ENCODE measurements at places on chromosomes 7 and 10.
A peak's percentile ranks its signal among the peaks of the same experiment; 100 is the strongest.

GRCh38 chr10:116109481-116109880 is 163.5 kb downstream of the GFRA1 start:
- DNase-seq: no peak

- no peak for DNase-seq
Measured at GRCh38 chr10:123507298-123507697, 158.9 kb upstream of the GPR26 start.

DNA sequence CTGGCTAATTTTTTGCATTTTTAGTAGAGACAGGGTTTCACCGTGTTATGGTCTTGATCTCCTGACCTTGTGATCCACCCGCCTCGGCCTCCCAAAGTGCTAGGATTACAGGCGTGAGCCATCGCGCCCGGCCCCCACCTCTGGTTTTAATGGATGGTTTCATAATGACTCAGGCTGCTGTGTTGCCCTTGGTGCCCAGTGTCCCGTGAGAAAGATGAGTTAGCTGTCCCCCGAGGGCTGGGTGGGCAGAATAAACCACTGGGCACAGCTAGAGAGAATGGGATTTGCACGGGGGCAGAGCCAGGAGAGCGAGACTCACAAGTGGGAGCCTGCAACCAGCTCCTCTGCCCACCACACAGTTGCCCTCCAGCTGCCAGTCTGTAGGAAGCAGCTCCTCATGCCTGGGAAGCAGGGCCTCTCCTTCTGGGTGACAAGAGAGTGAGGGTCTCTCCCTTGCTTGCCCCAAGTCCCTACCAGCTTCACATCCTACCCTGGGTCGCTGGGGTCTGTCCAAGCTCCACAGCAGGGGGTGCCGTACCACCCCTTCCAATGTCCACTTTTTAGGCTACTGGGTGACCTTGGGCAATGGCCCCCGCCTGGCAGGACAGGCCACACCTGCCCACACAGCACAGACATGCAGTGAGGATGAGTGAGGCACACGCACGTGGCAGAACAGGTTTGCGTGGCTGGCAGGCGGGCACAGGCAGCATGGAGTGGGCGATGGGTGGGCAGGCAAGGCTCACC is 16.1 kb upstream of the NDST2 start:
- no peak for DNase-seq

- DNase-seq: no peak
Measured at GRCh38 chr7:112134039-112134438, 72.2 kb downstream of the DOCK4 start.

DNA sequence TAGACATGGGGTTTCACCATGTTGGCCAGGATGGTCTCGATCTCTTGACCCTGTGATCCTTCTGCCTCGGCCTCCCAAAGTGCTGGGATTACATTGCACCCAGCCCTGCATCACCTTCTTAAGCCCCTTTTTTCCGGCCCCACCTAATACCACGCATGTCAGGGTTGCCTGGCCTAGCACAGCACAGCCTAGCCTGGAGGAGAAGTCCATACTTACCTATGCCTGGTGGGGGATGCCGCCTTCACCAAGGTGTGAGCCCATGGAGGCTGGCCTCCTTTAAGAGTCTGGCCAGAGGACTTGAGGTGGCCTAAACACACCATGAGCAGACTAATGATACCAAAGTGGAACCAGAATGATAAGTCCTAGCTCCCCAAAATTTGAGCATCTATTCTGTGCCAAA is 22.0 kb upstream of the CUX1 start:
- no peak for DNase-seq

- no peak for DNase-seq
Measured at GRCh38 chr7:155298288-155298833, 683 bp downstream of the INSIG1 start.

DNA sequence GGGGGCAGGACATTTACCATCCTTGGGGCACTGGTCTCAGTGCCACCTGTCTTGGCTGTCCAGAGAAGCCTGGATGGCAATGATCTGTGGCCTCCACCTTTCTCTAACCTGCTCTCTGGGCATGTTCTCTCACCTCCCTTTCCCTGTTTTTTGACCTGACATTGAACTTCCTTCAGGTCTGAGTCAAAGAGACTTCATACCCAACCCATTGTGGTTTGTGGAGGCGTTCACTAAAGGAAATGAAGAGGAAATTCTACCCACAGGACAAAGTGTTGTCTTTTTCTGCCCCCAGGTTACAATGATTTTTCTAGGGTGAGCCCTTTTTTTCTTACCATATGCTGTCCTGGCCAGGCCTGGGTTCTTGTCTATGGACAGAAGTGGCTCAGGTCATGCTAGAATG is 76.6 kb downstream of the CYP26A1 start:
- no peak for DNase-seq

DNA sequence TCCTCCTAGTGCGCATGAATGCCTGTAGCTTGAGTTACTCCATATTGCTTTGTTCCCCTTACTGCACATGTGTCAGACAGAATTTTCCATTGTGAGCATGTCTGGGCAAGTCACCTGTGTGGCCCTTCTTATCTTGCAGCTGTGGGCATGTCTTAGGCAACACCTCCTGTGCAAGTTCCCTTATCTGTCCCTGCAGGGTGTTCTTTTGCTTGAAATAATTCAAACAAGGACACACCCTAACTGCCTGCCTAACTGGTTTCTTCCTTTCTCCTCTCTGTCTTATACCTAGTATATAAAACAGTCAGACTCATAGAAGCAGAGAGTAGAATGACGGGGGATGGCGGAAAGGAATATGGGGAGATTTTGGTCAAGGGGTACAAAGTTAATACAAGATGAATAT is 421.1 kb upstream of the SORCS1 start:
- no peak for DNase-seq

DNA sequence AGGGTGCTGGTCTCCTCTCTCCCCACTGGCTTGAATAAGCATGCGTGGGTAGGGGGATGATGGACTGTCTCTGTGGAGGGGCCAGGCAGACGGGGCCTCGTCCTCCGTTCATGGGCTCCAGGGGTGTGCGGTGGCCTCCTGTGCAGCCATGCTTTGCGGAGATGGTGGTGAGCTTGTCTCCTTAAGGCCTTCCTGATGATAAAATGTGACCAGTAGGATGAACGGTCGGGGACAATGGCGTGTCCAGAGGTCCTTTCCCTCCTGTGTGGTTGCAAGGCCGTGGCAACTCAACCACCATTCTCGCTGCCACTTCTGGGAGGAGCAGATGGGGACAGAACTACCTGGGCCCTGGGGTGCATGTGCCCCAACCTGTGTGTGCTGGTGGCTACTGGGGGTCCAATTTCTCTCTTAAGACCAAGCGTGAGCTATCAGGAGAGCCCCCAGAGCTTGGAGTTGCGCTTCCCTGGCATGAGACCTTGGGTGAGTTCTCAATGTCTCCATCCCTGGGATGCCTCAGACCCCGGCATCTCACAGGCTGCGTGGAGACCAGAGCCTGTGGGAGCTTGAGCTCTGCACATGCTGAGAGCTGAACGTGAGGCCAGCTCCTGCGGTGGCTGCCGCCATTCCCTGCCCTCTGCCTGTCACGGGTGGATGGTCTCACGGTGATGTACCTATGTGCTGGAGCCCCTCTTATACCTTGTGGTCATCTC is 112.2 kb downstream of the INPP5A start:
- DNase-seq: no peak

- DNase-seq: no peak
Measured at GRCh38 chr7:40047661-40048060, 86.8 kb downstream of the MPLKIP start.

- DNase-seq: no peak
Measured at GRCh38 chr7:131383417-131384285, 56.0 kb downstream of the MKLN1 start.

GRCh38 chr7:2564970-2565540 is 6.3 kb downstream of the IQCE start:
- DNase-seq: no peak

DNA sequence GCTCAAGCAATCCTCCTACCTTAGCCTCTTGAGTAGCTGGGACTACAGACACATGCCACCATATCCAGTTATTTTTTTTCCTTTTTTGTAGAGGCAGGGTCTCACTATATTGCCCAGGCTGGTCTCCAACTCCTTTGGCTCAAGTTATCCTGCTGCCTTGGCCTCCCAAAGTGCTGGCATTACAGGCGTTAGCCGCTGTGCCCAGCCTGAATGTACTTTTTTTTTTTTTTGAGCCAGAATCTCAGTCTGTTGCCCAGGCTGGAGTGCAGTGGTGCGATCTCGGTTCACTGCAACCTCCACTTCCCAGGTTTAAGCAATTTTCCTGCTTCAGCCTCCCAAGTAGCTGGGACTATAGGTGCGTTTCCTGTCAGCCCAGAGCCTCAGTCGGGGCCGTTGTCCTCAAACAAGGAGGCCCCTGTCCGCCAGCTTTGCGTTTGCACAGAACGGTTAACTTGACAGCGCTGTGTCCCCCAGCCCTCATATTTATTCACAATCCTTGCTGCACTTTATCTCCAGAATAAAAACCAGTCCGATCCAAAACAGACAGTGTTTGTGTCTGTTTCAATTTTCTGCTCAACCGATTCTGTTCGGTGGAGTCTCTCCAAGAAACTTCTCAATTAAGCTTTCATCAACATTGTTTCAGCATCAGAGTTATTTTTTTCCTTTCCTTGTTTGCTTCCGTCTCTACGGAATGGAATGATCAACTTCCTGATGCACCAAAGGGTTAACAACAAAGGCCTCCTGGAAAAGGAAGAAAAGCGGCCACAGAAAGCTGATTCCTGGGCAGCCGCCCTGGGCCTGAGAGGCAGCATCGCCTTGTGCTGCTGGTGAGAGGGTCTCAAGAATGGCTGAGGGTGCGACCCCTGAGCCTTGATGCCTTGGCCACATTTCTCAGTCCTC is 64.5 kb downstream of the PDIA4 start:
- DNase-seq: peak; percentile 68

GRCh38 chr10:114043532-114044246 is at the start of gene ADRB1:
TSS of gene ADRB1 (plus strand) at chr10:114043866. CDS start at chr10:114044133, 267 bp downstream.
- peak; percentile 42 for DNase-seq

- no peak for DNase-seq
Measured at GRCh38 chr7:77242554-77242953, 42.9 kb upstream of the FGL2 start.

- DNase-seq: no peak
Measured at GRCh38 chr10:11643039-11643438, 31.6 kb upstream of the USP6NL start.

- DNase-seq: no peak
Measured at GRCh38 chr7:158362912-158363905, 224.4 kb downstream of the PTPRN2 start.

DNA sequence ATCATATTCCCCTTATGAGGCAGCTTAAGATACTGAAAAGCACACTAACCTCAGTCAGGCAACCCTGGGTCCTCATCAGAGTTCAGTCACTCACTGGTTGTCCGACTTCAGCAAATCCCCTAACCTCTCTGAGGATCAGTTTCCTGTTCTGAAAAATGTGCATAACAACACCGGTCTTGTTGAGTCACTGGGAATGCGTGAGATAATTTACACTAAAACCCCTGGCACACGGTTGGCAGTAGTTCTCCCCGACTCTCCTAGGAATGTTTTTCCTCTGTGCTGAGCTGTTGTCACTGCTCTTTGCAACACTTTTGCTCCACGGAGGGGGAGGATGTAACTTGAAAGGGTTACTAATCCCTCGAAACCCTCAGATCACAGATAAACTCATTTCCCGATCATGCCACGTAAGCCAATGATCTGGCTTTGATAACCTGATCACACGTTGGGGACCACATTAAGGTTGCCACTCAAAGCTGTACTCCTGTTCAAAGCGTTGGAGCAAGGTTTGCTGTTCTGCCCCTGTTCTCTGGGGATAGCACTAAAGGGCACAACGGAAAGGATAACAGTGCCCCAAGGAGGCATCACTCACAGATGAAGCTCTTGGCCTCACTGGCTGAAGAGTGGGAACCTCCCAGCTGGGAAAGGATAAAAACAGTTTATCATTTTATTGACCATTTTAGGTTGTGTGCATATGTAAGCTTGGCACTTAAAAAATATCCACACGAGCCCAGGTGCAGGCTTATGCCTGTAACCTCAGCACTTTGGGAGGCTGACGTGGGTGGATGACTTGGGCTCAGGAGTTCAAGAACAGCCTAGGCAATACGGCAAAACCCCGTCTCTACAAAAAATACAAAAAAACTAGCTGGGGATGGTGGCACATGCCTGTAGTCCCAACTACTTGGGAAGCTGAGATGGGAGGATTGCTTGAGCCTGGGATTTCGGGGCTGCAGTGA is 5.0 kb upstream of the RBM17 start:
- DNase-seq: no peak

- DNase-seq: peak; percentile 3
Measured at GRCh38 chr10:88687853-88688467, 18.1 kb upstream of the LIPK start.

GRCh38 chr10:130243015-130243414 is 106.8 kb downstream of the GLRX3 start:
- DNase-seq: no peak

- DNase-seq: peak; percentile 19
Measured at GRCh38 chr7:129561677-129562359, 49.7 kb upstream of the NRF1 start.

DNA sequence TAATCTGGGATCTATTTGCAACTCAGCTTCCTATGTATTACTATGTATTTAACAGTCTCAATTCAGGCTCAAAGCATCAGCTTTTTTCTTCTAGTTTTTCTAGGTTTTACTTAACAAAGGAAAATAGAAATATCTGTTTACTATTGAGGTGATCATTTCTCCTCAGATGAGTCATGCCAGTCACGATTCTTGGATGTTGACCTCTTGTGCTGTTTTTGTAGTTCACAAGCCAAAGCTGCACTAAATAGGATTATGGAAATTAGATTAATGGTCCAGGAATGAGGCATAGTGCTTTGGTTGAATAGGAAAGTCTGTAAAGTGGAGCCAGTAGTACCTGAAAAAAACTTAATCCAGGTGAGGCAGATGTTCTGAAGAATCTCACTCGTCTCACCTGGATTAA is 198.3 kb upstream of the KAT6B start:
- no peak for DNase-seq

DNA sequence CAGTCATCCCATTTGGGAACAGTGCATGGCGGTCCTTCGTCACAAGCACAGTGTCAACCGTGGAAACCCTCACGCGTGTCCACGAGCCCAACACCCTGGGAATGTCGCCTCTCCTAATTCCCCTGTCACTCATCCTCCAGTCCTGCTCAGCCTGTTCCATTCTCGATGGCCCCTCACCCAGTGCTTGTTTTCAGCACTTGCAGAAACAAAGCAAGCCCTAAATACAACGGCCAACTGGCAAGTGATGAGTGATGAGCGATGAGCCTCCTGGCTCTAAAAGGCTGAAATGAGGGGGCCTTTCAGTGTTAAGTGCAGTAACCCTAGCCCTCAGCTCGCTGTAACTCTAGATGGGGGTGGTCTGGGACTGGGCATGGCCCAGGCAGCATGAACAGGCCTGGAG is 22.6 kb downstream of the NKX2-3 start:
- no peak for DNase-seq

DNA sequence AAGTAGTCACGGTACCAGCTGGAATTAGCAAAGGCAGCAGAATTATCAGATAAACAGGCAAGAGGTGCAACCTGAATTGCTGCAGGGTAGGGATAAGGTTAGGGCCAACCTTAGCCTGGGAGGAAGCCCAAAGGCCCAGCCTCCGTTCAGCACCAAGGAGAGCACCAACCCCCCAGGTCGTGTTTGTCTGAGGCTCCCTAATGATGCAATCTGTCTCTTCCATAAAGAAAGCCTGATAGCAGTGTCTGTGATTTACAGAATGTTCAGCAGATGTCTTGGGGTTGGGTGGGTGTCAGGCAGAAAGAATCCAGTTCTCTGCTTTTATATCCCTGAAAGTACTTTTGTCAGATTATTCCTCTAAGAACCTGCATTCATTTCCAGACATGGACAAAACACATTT is 328.4 kb upstream of the AOAH start:
- DNase-seq: peak; percentile 20
